Stimulated activated CD8-positive, alpha-beta memory T cell treated with anti-CD3 and anti-CD28 coated beads, Interleukin-2, amount 100 ng/mL, for 48 hours (primary cell): ENCODE measurements at places on chromosomes 3 and 15.

DNA sequence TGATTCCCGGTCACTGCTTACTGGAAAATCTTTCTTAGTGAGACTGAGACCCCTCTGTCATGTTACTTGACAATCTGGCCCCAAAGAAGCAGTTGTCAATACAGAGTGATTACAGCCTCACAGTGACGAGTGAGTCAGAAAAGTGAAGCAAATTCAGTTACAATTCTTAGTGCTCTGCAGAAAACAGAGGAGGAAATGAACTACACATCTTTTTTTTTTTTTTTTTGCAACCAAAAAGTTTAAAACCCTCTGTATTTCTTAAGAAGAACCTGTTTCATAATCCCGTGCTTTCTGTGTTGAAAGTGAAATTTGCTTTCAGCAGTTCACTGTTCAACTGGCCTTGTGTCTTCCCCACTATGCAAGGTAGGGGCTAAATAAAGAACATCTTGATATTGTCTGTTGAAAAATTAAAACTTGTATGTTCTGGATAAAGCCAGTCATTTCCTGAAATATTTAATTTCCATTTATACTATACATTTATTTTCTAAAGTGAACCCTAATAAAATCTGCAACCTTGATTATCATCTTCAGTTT lies 1.9 kb downstream of the AQP9 start:
- DNase-seq = no peak

- no peak for DNase-seq
These were observed 10.9 kb downstream of the RTP1 start for GRCh38 chr3:187208159-187208558.

DNA sequence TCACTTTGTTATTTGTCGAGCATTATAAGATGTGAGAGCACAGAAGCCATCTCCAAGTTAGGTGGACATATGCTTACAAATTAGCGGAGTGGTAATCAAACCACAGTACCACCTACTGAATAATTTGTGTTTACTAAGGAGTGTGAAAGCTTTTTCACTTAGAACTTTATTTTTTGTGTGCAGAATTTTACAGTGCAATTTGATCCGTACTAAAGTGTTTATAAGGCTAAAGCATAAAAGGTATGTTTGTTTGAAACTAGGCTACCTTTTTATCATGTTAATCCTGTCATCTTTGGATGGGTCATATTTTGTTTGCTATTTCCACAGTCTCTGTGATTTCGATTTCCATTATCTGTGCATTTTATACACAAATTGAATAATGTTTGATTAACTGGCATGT lies 37.5 kb downstream of the MAP2K5 start:
- no peak for DNase-seq

- no peak for DNase-seq
These were observed 37.1 kb downstream of the IL17RD start for GRCh38 chr3:57127891-57128518.

DNA sequence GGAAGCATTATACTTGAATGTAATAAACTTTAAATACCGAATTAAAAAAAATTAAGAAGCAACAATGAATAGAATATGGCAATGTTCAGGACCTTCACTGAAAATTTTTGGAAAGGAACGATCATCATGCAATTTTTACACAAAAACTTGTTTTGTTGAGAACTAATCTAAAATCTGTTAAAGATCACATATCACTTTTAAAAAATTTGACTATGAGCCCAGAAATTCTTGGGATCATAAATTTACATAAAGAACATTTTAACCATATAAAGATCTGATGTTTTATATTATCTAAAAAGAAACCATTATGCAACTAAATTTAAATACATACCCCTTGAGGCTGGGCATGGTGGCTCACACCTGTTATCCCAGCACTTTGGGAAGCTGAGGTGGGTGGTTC lies 76.2 kb upstream of the MELTF start:
- DNase-seq = no peak

DNA sequence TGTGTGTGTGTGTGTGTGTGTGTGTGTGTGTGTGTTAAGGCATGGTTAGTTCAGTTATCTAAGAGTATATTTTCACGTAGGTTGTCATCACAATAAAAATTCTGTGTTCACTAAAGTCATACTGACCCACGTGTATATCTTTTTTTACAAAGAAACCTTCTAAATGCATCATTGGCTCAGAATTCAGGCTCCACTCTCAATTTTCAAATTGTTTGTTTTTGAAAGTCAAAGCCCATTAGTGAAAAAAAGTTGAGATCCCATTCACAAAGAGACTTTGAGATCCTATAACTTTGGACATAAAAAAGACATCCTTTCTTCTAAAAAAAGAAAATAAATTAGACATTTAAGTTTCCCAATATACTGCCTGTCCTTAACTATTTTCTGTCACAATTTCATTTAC lies 59.3 kb downstream of the GBE1 start:
- DNase-seq = no peak

GRCh38 chr3:126316031-126316461 lies 41.2 kb downstream of the KLF15 start:
- DNase-seq = no peak

- DNase-seq = no peak
These were observed 40.8 kb downstream of the MGLL start for GRCh38 chr3:127781411-127782001.

- no peak for DNase-seq
These were observed 71.9 kb downstream of the CADPS start for GRCh38 chr3:62803276-62803675.

- DNase-seq = no peak
These were observed 158.5 kb downstream of the THRB start for GRCh38 chr3:24336101-24336500.

GRCh38 chr3:106022913-106023312 lies 154.1 kb upstream of the CBLB start:
- no peak for DNase-seq

GRCh38 chr15:101307897-101308603 lies 13.0 kb upstream of the SNRPA1 start:
- DNase-seq = no peak

DNA sequence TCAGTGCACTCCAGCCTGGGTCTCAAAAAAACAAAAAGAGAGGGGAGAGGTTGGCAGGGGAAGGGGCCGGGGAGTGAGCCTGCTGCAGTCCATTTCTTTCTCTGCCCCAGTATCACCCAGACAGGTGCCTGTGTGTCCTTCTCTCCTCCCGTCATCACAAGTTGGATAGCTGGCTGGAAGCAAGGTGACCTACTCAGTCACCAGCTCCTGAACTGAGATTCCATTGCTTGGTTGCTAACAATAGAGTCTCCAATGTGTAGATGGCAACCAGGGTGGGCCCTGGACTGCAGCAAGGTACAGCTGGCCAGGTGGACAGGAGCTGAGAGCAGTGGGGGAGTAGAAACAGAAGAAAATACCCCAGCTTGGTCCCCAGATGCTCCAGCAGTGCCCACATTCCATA lies 4.6 kb downstream of the LRRC2 start:
- no peak for DNase-seq

- no peak for DNase-seq
These were observed 183.9 kb downstream of the TPRG1 start for GRCh38 chr3:189355481-189356201.

DNA sequence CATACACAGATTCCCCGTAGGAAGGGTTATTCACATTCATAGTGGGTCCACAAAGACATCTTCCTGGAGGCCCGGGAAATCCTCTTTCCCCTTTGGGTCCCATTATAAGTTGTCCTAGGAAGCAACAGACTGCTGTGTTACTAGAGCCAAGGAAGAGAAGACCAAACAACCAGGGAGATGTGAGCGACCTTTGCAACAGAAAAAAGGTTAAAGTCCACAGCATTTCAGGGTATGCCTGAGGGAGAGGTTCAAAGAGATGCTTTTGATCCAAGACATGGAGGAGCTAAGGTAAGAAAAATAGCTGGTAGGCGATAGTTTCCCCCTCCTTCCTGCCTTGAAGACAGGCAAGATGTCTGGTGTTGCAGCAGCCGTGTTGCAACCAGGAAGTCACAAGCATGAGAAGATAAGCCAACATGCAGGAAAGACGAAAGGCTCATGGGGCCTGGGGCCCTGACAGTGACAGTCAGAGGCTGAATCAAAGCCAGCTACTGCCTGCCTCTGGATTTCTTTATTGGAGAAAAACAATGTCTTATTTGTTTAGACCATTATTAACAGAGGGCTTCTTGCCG lies 30.9 kb downstream of the EAF1 start:
- DNase-seq = no peak

GRCh38 chr15:66865622-66866611 lies 163.9 kb downstream of the SMAD6 start:
- no peak for DNase-seq

DNA sequence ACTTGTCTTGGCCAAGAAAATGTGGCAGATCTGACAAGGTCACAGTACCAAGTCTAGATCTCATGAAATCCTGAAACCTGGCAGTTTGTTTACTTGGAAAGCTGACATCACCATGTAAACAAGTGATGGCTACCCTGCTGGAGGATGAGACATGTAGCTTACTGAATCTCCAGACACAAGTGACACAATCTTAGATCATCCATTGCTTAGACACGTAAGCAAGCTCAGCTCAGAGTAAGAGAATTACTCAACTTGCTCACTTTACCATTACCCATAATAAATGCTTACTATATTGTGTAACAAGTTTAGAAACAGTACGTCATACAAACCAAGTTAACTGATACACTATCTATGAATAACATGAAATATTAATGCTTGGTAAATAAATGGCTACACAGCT lies 263.8 kb downstream of the TBC1D5 start:
- no peak for DNase-seq

DNA sequence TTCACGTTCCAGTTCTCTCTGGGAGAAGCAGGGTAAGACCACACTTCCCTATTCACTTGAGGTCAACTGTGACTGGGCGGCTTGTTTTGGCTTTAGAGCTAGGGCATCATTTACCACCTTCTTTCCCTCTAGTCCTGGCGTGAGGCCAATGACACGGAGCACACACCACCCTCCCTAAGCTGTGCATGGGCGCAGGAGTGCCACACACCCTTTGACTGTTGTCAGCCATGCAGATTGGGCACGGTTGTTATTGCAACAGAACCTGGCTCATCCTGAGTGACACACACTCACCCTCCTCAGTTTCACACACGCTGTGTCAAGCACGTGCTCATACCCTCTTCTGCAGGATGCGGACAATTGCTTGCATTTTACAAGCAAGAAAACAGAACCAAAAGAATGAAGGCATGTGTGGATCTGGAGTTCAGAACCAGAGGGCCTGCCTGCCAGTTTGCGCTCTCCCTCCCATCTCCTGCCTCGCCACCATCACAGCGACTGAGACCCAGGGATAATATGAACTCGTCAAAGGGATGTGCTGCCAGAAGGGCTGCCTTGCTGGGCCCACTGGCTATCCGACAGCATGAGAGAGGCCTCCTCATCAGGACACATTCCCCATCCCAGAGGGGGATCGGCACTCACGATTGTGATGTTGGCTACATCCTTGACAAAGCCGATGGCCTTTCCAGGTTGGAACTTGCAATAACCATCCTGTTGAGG lies 17.6 kb downstream of the CTSH start:
- DNase-seq = no peak
